Epithelial cell of alveolus of lung (primary cell): ENCODE measurements at places on chromosomes 7 and 10. TPM values are rescaled to one million over a fixed set of nuclear protein-coding genes. Genes with fewer than 3 reads are reported as not detected.

AUTS2 gene
- 5.4 and 9.1 TPM in 2 replicates for total RNA-seq

FGFBP3 gene
- total RNA-seq: 0.52 and 2.2 TPM in 2 replicates

VGF gene
- total RNA-seq: 0.40 and 0.91 TPM in 2 replicates

PLXNA4 gene
- total RNA-seq: 0.65 and 2.7 TPM in 2 replicates

CUZD1 gene
- total RNA-seq: 0.08 and 0.13 TPM in 2 replicates

PRKAR2B gene
- 7.9 and 47.7 TPM in 2 replicates for total RNA-seq
